ENCODE measurements at places on chromosomes 5 and 9.

- DNase-seq: no peak
Measured at GRCh38 chr9:19397845-19398244, 11.0 kb upstream of the ACER2 start.

GRCh38 chr5:56464935-56465768 is 232.0 kb upstream of the ANKRD55 start:
- DNase-seq: no peak

GRCh38 chr9:120725907-120726306 is 11.6 kb upstream of the MEGF9 start:
- DNase-seq: no peak

GRCh38 chr9:37295178-37295577 is 127.3 kb upstream of the GRHPR start:
- no peak for DNase-seq

DNA sequence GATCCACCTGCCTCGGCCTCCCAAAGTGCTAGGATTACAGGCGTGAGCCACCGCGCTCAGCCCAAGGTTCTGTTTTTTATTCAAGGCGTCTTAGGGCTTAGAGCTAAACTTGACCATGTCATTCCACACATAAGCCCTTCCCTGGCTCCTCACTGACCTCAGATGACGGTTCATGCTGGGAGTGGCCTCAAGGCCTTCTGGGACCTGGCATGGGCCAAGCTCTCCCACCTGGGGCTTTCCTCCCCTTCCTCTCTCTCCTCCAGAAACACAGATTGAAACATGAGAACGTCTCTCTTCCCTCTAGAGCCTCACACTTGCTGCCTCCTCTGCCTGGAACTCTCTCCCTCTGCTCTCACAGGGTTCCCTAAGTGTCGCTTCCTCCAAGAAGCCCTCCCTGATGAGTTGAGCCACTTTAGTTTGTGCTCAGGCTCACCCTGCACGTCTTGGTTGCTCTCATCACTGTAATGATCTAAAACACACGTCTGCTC is 155.6 kb upstream of the IER5L start:
- DNase-seq: no peak

- DNase-seq: no peak
Measured at GRCh38 chr9:120412425-120412951, 167.5 kb downstream of the CDK5RAP2 start.

GRCh38 chr5:72441094-72441723 is 66.0 kb downstream of the ZNF366 start:
- DNase-seq: no peak

DNA sequence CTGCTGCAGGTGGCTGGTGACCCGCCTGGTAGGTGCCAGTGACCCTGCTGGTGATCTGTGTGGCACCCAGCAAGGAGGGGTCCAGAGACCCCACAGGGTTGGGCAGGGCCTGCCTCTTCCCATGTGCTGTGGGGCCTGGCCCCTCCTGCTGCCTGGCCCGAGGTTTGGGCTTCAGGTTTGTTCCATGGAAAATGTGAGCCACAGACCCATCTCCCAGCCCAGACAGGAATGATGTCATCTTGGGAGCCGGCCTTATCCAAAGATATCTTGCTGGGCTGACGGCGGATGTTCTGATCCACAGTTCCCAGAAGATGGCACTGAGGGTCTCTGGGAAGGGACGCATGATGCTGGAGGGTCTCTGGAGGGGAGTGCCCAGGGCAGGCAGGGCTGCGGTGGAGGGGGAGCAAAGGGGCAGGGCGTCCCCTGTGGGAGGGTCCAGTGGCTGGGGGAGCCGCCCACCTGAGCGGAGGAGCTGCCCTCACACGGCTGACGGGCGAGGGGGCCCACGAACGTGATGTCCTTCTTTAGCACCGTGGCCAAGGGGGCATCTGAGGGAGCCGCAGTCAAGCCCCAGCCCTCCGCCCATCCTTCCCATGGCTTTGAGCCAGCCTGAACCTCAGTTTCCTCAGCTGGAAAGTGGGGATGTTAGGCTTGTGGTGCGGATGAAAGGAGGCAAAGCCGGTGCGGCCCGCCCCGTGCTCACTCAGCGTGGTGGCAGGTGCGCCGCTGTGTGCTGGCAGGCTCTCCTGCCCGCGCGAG is 68.1 kb downstream of the COL5A1 start:
- DNase-seq: no peak

- no peak for DNase-seq
Measured at GRCh38 chr5:74409166-74409706, 231.3 kb downstream of the ENC1 start.

DNA sequence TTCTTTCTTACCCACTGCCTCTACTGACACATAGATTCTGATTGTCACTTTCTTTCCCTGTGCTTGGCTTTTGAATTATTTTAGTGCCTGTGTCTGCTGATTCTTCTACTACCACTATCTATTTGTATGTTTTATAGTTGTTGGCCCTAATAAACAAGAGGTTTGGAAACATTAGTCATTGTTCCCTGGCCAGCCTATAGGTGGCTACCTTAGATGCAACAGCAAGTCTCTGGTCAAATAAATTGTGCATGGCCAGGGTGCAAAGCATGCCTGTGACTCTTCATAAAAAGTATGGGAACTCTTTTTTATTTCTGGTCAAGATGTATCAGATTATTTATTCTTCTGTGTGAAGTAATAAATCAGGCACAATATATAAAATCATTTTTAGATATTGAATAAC is 124.4 kb downstream of the PLK2 start:
- no peak for DNase-seq

- no peak for DNase-seq
Measured at GRCh38 chr9:34563262-34563661, 26.3 kb downstream of the CNTFR start.

DNA sequence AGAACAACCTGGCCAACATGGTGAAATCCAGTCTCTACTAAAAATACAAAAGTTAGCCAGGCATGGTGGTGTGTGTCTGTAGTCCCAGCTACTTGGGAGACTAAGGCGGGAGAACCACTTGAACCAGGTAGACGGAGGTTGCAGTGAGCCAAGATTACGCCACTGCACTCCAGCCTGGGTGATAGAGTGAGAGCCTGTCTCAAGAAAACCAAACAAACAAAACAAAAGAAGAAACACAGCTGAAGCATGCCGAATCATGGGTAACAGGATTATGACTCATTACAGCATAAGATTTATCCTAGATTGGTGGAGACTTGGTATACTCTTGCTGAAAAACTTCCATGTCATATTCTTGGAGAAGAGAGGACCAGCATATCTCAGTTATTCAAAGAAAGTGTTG is 236.7 kb upstream of the CCNH start:
- DNase-seq: no peak

GRCh38 chr9:123483191-123483803 is 127.3 kb downstream of the CRB2 start:
- DNase-seq: no peak

GRCh38 chr9:26983340-26983739 is 22.1 kb downstream of the LRRC19 start:
- DNase-seq: no peak

- DNase-seq: no peak
Measured at GRCh38 chr9:82149501-82149946, 161.0 kb downstream of the SPATA31D1 start.

GRCh38 chr5:78961743-78962142 is 23.4 kb downstream of the ARSB start:
- no peak for DNase-seq
